ENCODE measurements at places on chromosomes 13 and 19. TPM values are rescaled to one million over a fixed set of nuclear protein-coding genes. Genes with fewer than 3 reads are reported as not detected.

LAIR2 gene
- polyA plus RNA-seq, result 0.24 TPM

PMIS2 gene
- polyA plus RNA-seq, result not detected

SEMA6B gene
- 0.58 TPM for polyA plus RNA-seq

CLEC17A gene
- polyA plus RNA-seq, result 0.22 TPM

GARIN5A gene
- 1.7 TPM for polyA plus RNA-seq

EXOC3L2 gene
- 4.2 TPM for polyA plus RNA-seq

- peak; percentile 85 for DNase-seq
- H3K27me3 ChIP-seq, result no peaks in the 10 kb centered on the region
- no peak overlapping the region for H3K4me3 ChIP-seq
- peaks cover 82% of the 10 kb centered on the region for H3K36me3 ChIP-seq
These were observed 19.2 kb downstream of the GPX4 start for GRCh38 chr19:1122972-1123363.

DNA sequence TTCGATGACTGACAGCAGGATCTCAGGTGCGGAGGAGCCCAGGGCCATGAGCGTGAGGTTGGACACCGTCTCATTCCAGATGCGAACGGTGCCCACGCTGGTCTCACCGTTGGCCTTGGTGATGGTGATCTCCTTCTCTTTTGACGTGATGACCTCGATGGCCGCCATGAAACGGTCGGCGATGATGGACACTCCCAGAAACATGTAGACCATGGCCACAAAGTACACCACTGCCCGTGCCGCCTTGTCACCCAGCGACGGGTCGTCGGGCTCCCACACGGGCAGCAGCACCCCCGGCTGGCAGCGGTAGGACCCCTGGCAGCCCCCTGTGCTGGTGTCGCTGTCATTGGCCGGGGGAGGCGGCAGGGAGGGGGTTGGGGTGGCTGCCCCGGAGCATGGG is 5.7 kb downstream of the SLC8A2 start:
- no peak for DNase-seq
- H3K27me3 ChIP-seq, result peaks cover 11% of the 10 kb centered on the region
- no peaks in the 10 kb centered on the region for H3K4me1 ChIP-seq

DNA sequence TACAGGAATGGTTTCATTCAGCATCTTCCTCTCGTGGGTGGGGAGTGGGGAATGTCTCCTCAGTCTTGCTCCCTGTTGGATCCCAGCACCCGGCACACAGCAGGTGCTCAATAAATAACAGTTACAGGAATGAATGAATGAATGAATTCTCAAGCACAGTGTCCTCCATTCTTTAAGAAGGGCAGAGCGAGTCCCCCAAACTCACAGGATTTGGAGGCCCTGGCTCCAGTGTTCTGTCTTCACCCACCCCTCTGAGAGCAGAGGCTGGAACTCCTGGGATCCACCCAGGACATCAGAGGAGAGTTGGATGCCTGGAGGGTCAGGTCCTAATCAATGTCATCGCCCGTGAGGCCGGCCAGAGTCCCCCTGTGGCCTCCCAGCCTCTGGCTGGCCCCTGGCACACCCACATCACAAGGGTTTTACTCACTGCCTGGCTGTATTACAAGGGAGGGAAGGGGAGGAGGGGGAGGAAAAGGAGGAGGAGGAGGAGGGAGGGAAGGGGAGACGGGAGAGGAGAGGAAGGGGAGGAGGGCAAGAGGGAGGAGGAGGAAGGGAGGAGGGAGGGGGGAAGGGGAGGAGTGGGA is 8.7 kb upstream of the CREB3L3 start:
- no peaks in the 10 kb centered on the region for H3K36me3 ChIP-seq
- no peak for DNase-seq
- peaks cover 12% of the 10 kb centered on the region for H3K4me1 ChIP-seq
- no peaks in the 10 kb centered on the region for H3K27me3 ChIP-seq

- no peak for DNase-seq
- no peak overlapping the region for H3K27ac ChIP-seq
- no peaks in the 10 kb centered on the region for H3K27me3 ChIP-seq
- no peaks in the 10 kb centered on the region for H3K36me3 ChIP-seq
- H3K4me1 ChIP-seq, result peaks cover 14% of the 10 kb centered on the region
- no peak overlapping the region for H3K4me3 ChIP-seq
These were observed 4.0 kb downstream of the IL4I1 start for GRCh38 chr19:49892716-49893115.
